ENCODE measurements at places on chromosomes 7 and 10.

DNA sequence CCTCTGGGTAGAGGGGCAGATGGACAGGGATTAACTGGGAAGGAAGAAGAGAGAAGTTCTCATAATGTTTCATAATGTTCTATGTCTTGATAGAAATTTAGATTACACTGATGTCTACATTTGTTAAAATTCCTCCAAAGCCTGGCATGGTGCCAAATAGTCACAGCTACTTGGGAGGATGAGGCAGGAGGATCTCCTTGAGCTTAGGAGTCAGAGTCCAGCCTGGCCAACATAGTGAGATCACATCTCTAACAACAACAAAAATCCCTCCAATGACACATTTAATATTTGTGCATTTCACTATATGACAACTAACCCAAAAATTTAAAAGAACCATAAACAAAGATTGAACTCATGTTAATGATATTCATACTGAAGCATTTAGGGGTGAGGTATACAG, 33.0 kb upstream of the PPP1R3C start:
- DNase-seq, result no peak

- no peak for DNase-seq
These were observed 107.0 kb upstream of the AKR1E2 start for GRCh38 chr10:4719036-4719435.

GRCh38 chr10:81116990-81117389, 579.3 kb downstream of the SH2D4B start:
- no peak for DNase-seq

- DNase-seq, result no peak
These were observed 627.9 kb downstream of the PARD3 start for GRCh38 chr10:34187201-34187600.

DNA sequence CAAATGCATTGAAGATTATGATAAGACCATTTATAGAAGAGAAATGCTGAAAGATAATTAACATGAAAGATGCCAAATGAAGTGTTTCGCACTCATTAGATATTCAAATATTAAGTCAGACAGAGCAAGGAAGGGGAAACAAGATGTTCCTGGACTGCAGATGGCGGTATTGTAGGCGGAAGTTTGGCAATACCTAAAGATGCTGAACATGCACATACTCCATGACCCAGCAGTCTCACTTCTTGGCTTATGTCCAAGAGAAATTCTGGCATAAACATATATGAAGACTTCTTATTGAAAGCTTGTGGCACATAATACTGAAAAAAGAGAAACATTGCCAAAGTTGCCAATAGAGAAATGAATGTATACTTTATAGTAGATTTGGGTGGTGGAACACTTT, 325.4 kb upstream of the SEMA3C start:
- DNase-seq, result no peak

DNA sequence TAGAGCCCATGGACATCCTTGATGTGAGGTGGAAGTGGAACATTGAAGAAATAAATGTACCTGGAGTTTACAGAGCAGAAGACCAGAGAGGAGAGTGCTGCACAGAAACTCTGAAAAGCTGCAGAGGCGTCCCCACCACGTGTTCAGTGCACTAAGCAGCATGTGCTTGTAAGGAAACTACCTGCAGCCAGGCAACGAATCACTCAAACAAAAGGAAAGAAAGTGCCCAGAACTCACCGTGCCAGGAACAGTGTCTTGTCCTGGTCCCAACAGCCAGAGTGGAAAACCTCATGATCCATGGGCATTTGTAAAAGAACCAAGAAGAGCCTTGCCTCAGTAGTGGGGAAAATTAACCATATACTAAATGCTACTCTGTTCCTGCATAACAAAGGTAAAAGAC, 32.3 kb downstream of the SUV39H2 start:
- no peak for DNase-seq

DNA sequence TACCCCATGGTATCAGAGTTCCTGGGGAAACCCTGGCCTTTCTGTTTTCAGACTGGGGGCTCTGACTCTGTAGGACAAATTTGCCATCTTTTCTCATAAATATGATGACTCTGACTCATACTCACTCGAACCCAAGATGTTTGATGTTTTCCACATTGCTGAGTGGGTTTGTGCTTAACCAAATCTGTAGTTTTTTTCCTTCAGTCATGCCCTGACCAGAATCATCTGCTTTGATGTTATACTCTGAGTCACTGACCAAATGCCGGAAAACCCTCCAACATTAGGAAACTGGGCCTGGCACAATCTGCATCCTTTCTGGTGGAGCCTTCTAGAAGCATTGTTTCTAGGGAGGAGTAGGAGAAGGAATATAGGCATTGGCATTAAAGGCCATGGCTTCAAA, 118.7 kb downstream of the C10orf105 start:
- DNase-seq, result no peak

GRCh38 chr7:152872061-152872744, 112.7 kb downstream of the ACTR3B start:
- no peak for DNase-seq

DNA sequence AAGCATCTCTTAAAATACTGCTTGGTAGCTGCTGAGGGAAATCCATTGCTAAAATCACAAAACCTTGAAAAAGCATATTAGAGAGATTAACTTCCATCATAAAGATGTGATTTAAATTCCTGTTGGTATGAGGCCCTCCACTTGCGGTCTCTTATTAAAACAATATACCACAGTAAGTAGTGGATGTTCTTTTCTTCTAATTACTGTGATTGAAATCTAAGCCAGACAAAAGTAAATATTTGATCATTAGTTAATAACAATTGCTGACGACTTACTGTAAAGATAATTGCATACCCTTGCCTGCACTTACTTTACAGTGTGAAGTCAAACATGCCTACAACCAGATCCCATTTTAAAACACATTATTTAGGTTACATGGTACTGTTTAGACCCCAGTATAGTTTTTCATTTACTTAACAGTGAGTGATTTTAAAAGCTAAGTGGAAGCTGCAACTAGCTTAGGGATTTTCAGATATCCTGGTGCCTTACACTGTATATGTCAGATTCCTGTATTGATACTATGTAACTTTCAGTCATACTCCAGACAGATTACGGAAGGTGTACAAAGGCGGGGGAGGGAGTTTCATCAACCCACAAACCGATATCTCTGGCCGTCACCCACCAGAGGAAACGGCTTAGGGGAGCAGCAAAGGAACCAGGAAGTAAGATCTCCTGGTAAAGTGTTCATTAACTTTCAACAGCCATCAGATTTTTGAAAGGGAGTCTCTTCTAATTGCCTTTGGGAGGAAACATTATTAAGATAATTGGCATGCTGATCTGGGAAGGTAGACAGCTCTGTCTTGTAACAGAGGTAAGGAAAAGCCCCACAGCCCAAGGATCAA, 986 bp downstream of the NRP1 start:
- no peak for DNase-seq

DNA sequence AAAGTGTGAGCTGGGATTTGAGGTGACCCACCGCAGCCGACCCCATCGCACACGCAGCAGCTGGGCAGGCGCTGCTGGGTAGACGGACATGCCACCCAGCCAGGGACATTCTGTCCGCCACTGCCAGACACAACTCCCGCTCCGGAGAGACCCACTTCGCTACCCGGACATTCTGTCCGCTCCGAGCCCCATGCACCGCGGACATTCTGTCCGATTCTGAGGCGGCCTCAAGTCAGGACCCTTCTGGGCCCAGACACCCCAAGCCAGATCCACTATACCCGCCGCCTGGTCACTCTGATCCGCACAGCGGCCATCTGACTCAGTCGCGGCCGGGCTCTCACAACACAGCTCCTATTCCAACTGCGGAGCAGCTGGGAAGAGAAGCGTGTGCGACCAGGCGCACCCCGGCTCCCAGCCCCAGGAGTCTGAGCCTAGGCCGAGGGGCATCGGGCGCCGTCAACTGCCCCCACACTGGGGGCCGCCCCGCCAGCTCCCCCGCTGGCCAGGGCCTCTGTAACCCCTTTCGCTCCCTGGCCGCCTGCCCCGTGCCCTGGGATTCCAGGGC, 763 bp downstream of the PITX3 start:
- DNase-seq, result no peak

GRCh38 chr10:2786251-2786650, 281.1 kb upstream of the PFKP start:
- no peak for DNase-seq

DNA sequence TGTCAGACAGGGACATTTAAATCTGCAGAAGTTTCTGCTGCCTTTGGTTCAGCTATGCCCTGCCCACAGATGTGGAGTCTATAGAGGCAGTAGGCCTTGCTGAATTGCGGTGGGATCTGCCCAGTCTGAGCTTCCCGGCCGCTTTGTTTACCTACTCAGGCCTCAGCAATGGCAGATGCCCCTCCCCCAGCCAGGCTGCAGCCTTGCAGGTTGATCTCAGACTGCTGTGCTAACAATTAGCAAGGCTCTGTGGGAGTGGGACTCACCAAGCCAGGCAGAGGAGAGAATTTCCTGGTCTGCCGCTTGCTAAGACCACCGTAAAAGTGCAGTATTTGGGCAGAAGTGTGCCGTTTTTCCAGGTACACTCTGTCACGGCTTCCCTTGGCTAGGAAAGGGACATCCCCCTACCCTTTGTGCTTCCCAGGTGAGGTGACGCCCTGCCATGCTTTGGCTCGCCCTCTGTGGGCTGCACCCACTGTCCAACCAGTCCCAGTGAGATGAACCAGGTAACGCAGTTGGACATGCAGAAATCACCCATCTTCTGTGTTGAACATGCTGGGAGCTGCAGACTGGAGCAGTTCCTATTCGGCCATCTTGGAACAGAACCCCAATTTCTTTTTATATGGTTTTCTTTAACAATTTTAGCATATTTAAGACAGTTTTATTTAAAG, 28.4 kb upstream of the VWDE start:
- DNase-seq, result no peak

GRCh38 chr7:33702514-33703054, 202.8 kb upstream of the BMPER start:
- DNase-seq, result no peak

GRCh38 chr7:94276027-94276426, 118.7 kb upstream of the COL1A2 start:
- DNase-seq, result no peak

- no peak for DNase-seq
These were observed 8.0 kb downstream of the CALHM3 start for GRCh38 chr10:103470761-103471653.

DNA sequence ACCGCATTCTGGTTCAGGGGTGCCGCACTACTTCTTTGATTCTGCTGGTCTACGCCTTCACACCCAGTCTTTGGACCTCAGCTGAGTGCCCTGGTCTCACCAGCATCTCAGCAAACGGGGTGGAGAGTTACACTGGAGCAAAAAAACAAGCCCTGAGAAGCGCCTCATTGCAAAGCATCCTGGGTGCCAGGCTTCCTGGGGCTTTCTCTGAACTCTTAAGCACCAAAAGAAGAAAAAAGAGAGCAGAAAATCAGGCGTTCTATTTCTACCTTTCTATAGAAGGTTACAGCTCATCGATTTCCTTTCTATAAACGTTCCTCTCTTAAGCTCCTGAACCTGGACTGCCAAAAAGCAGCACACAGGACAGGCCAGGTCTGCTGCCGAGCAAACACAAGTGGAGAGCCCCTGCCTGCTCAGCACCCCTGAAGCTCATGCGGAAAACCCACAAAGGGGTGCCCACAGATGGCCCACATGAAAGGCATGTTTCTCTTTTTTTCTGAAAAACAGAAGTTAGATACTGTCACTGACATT, 217.9 kb downstream of the SFMBT2 start:
- DNase-seq, result no peak

DNA sequence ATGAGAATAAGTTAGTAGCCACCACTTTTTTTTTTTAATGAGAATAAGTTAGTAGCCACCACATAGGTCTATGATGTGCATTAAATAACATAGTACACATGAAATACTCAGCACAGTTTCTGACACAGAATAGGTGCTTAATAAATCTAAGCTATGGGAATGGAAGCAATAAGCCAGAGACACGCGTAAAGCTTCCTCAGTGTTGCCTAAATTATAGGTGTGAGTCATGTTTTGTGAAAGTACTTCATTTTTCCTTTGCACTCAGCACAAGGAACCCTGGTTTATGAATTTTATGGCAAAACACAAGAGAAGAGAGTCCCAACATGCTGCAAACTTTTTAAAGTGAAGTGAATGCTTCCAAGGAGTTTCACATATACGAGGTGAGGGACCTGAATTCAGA, 267.4 kb downstream of the RNLS start:
- DNase-seq, result no peak

Data from tibial nerve (tissue), 4 donors.